ENCODE measurements at places on chromosomes 12 and 14.

- no peak for DNase-seq
Observed at GRCh38 chr14:58059126-58059525, 92.9 kb downstream of the ARMH4 start.

- no peak for DNase-seq
Observed at GRCh38 chr12:110424237-110424636, 20.7 kb upstream of the ANAPC7 start.

GRCh38 chr14:104505085-104506074 is 74.2 kb upstream of the C14orf180 start:
- DNase-seq, result no peak

GRCh38 chr14:52987514-52987913 is 36.7 kb upstream of the FERMT2 start:
- no peak for DNase-seq

DNA sequence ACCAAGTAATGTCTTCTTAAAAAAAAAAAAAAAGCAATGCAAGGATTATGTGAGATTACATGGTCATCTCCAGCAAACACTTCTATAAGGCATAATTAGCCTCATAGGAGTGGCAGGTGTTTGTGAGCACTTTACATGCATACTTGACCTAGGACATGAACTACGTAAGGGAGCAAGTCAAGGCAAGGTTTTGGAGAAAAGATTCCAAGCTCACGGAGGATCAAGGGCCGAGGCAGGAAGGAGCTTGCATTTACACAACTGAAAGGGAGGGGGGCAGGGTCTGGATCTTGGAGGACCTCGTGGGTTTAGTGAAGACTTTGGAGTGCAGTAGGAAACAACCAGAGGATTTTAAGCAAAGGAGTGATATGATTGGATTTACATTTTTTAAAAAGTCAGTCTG is 112.5 kb downstream of the CCER1 start:
- no peak for DNase-seq

DNA sequence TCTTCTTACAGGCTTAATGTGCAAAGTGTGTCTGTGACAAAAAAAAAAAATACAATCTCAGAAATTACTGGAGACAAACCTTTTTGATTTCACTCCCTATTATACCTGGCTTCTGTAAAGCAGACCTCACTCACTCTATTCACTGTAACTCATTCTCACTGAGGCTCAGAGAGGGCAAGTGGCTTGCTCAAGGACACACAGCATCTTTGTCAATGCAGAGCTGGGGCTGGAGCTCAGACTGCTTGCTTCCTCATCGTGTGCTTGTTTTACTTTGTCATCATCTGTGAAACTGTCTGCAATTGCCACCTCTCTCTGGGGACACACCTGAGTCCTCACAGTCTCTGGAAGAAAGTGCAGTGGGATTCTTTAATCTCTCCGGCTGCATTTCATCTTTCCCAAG is 120.0 kb downstream of the PTPN11 start:
- DNase-seq, result no peak

- DNase-seq, result no peak
Observed at GRCh38 chr12:100755186-100755585, 39.4 kb upstream of the ANO4 start.

DNA sequence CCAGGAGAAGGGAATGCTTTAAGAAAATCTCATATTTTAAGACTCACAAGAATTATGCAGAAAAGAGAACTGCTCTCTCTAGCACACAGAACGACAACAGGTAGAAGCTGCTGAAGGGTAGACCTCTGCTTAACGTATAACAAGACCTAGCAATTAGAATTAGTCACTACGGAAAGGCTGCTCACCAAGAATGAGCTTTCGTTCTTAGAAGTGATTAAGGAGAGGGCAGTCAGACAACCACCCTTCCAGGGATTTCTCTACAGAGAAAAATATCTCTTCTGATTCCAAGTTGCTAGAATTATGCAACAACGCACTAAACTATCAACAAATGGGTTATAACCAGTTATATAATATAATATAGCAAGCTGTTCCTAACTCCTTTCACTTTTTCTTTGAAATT is 18.6 kb downstream of the LRIG3 start:
- no peak for DNase-seq

DNA sequence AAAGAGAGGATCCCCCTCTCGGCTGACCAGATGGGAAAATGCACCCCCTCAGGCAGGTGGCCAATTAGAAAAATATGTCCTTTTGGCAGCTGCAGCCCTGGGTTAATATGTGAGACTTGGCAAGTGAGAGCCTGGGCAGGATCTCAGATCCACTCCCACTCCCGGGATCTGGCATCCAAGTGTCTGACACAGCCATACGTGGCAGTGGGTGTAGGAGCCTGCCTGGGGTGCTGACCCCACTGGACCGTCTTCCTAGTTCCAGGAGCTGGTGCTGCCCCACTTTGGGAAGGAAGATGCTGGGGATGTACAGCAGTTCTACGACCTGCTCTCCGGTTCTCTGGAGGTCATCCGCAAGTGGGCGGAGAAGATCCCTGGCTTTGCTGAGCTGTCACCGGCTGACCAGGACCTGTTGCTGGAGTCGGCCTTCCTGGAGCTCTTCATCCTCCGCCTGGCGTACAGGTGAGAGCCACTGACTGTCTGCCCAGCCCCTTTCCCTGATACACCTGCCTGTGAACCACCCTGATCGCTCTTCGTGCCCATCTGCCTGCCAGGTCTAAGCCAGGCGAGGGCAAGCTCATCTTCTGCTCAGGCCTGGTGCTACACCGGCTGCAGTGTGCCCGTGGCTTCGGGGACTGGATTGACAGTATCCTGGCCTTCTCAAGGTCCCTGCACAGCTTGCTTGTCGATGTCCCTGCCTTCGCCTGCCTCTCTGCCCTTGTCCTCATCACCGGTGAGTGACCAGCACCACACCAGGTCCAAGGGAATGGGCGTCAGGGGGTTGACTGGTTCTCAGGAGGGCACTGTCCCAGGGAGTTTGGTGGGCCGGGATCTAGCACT is 5.8 kb downstream of the NR4A1 start:
- no peak for DNase-seq

GRCh38 chr14:71136386-71137060 is 229.3 kb downstream of the PCNX1 start:
- no peak for DNase-seq

DNA sequence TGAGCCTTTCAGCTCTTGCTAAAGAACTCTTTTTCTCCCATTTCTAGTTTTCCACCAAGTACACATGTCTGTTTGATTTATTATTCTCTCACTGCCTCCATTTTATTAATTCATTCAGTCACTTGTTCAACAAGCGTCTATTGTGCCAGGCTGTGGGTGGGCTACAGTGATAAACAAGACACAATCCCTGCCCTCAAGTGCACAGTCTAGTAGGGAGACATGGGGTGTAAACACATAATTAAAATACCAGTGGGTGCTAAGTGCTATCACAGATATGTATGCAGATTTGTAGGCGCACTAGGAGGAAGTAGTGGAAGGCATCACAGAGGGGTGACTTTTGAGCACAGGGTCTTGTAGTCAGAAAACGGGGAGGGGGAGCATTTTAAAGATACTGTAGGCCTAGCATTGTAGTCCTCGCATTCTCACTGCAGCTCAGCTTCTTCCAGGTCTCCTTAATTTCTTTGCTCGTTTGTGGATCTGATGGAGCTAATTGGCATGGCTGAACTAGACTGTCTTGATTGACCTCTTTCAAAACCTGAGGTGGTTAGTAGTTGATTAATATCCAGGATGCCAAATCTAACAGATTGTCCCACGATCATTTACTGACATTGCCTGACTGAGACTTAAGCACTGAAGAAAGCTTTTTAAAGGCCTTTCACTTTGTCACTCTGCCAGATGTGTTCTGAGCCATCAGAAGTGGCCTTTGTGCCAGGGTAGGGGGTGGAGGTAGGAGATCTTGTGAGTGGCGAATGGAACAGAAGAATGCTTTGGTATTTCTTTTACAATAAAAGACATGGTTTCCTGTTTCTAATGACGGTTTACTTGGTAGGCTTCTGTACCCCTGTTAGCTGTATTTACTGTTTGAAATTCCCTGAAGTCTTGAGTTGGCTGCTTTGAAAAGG is 116.9 kb downstream of the DIP2B start:
- DNase-seq, result no peak

GRCh38 chr14:35986219-35986573 is 160.1 kb downstream of the BRMS1L start:
- DNase-seq, result no peak

DNA sequence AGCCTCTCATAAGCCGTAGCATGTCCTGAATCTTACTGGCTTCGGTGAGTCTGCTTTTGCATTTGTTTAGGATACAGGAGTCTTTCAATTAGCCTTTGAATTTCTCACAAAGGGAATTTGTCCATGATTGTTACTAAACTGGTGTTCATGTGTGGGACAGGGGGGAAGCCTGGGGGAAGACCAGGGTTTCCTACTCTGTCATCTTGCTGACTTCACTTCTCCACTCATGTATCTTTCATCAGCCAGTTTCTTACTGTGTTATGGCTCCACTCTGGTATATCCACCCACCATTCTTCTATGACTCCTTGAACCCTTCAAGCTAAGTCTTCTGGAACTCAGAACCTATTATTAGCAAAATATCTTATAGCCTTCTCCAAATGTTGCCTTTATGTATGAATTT is 31.7 kb upstream of the A2M start:
- no peak for DNase-seq

DNA sequence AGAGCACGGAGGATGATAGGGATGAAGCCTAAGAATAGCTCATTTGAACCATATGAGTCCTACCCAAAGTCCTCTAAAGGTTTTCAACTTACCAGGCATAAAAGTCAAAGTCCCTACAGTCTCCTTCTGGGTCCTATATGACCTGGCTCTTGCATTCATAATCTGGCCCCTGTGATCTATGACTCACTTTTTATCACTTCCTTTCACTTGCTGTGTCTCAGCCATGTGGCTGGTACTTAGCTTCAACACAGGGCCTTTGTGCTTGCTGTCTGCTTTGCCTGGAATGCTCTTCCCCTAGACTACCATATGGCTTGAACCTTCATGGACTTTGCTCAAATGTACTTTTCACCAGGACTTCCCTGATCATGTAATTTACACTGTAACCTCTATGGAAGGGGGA is 137.6 kb upstream of the TMTC1 start:
- no peak for DNase-seq

DNA sequence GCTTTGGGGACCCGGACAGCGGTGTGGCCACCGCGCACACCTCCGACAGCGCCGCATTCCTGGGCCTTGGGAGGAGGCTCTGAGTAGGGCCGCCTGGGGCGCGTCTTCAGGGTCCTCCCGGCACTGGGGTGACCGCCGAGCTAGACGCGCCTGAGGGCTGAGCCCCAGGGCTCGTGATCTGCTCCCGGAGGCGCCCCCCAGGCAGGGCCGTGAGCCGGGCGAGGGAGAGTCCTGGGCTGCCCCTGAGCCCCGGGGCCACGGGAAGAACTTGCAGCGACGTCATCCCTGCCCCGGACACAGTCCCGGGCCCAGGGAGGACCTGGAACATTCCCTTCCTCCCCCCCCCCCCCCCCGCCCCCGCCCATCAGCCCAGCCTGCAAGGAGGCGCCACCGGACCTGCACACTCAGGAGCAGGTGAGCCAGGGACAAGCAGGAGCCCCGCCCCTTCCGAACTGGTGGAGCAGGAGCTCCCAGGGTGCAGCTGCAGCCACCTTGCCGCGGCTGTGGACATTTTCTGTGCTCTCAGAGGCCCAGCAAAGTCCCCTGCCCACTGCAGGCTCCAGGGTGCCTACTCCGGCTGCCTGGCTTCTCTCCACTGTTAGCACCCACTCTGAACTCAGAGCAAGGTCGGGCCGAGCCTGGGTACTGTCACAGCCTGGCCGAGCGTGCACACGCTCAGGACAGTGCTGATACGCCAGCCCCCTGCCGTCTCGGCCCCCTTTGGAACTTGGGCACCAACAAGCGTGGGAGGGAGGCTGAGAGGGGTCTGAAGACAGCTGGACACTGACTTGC is 50.7 kb downstream of the A2M start:
- no peak for DNase-seq

GRCh38 chr14:77848031-77848430 is 48.1 kb downstream of the ADCK1 start:
- DNase-seq, result no peak

GRCh38 chr12:131773582-131774221 is 54.5 kb upstream of the MMP17 start:
- DNase-seq, result no peak

DNA sequence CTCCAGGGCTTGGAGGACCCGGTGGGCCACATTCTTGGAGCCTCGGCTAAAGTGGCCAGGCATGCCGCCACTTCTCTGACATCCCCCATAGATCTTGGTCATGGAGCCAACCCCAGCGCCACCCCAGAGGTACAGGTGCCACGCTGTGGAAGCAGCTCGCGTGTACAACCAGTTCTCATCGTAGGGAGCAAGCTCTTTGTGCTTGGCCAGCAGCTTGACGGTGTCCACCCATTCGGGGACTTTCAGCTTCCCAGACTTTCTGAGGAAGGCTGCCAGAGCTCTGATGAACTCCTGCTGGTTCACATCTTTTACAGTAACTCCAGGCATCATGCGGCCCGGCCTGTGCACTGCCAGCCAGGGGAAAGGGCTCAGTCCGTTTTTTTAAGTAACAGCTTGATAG is 29.3 kb upstream of the EAPP start:
- DNase-seq, result no peak

GRCh38 chr14:68690089-68690958 is 102.5 kb downstream of the ZFP36L1 start:
- DNase-seq, result no peak

- no peak for DNase-seq
Observed at GRCh38 chr14:72595152-72595862, 298.6 kb downstream of the DPF3 start.

DNA sequence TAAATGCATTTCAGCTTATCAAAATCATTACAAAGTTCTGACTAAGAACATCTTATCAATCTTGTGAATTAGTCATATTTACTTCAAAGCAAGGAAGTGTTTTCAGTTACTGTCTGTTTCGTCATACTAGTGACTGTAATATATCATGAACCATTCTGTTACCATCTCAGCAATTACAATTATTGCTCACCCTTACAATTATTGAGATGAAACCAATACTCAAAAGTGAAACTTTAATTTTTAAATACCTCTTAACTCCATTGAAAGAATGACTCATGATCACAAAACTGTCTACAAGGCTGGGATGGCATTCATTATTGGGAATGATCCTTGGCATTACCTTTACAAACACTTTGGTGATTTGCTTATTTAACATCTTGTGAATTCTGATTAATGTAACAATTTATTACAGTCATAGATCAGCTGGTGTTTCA is 90.3 kb downstream of the RPS6KA5 start:
- no peak for DNase-seq

DNA sequence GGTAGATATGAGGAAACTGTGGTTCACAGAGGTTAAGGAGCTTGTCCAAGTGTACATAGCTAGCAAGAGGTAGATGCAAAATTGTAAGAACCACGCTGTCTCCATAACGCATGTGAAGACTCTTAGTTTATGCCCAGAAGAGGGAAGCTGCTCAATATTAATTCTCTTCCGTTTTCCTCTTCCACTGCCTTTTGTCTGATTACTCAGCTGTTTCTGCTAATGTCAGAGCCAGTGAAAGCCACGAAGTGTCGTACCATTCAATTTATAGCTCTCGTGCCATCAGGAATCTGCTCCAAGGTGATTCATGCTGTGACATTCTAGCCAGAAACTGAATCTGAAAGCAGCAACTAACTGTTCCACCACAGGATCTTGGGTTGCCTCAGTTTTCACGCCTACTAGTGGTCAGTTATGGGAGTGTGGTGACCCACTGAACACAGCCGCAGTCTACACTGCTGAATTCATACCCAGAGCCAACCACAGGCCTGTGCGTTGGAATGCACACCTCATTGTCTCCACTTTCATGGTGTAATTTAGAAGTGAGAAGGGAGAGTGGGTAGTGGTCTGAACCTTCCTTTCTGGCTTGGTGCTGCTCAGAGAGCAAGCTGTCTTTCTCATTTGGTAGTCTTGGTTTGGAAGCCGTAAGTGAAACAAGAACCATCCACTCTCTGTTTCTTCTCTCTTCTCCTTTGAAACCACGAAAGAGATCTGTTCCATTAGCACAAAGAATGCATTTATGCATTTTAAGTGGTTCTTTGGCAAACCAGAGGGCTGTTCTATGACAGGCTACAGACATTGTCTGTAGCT is 74.2 kb upstream of the NAP1L1 start:
- peak; percentile 78 for DNase-seq
